ENCODE measurements at places on chromosomes 16 and 17.

DNA sequence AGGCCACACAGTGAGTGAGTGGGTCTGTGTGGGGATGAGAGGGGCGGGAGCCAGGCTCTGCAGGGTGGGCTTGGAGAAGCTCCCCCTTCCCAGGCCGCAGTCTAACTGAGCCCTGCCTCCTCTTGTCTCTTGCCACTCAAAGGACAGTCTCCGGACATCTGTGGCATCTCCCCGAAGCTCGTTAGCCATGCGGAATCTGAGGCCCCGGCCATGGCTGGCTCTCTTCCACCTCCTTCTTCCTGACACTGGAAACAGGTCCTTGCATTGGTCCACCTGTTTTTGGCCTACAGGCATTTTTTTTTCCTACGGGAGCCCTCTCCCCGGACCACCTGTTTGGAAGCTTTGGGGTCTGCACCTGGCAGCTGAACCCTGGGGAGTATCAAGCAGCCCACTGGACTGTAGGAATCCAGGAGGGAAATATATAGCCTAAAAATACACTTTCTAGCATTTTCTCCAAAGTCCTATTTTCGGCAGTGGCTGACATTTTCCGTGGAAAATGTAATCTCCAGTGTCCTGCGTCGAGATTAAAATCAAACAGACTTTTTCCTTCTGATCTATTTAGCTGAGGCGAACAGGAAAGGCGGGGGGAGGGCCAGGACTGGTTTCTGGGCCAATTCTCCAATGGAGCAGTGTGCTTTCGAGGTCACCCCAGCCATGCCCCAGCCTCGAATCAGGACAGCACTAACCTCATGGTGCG, 9.1 kb downstream of the ATP2A3 start:
- DNase-seq = no peak

- no peak for DNase-seq
Observed at GRCh38 chr16:48180868-48181480, 25.2 kb upstream of the ABCC12 start.

- DNase-seq = peak; percentile 47
Observed at GRCh38 chr17:4161192-4161966, 18.4 kb downstream of the CYB5D2 start.

DNA sequence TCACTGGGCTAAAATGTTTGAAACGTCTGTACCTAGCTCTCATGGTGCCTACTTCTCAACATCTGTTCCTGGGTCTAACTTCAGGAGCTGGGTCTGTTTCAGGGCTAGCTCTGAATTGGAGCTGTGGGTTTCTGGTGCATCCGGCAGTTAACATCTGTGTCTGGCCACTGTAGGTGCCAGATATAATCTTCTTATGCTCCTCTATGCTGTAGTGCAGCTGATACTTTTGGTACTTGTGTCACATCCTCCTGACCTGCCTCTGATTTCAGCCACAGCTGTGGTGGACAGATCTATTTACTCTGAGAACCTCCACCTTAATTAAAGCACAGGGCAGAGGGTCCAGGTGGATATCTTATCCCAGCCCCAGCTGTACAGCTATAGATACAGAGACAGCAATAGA, 496.5 kb upstream of the CDH11 start:
- no peak for DNase-seq

GRCh38 chr16:51497541-51498211, 346.6 kb upstream of the SALL1 start:
- DNase-seq = no peak

- DNase-seq = no peak
Observed at GRCh38 chr16:65229191-65229662, 107.4 kb upstream of the CDH11 start.

GRCh38 chr16:11038305-11038704, 93.9 kb downstream of the CLEC16A start:
- DNase-seq = no peak

GRCh38 chr17:28043296-28043695, 819 bp downstream of the NLK start:
- no peak for DNase-seq

DNA sequence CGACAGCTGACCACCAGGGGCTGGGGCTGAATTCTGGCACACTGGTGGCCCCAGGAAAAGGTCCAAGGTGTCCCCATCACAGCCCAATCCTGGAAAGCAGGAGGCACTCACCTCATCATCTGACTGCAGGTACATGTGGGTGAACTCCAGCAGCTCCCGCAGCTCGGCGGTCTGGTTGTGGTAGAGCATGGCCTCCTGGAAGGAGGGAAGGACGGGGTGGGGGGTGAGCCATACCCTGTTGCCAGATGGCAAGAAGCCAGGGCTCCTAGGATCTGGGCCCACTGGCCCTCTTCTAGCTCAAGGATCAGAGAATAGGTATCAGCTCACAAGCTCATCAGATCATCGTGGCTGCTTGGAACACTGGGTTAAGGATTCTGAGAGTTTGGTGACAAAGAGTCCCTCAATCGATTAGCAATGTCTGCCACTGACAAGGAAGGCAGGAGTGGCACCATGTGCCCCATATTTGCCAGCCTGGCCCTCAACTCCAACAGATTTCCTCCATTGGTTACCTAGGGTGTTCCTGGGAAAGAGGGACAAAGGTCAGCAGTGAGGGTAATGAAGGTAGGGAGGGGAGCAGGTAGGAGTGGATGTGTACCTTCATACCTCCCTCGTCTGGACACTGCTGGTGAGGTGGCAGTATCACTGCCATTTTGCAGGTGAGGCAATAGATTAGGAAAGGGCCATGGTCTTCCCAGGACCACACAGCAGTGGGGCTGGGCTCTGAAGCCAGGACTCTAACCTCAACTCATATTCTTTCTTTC, 4.9 kb downstream of the P3H4 start:
- no peak for DNase-seq

DNA sequence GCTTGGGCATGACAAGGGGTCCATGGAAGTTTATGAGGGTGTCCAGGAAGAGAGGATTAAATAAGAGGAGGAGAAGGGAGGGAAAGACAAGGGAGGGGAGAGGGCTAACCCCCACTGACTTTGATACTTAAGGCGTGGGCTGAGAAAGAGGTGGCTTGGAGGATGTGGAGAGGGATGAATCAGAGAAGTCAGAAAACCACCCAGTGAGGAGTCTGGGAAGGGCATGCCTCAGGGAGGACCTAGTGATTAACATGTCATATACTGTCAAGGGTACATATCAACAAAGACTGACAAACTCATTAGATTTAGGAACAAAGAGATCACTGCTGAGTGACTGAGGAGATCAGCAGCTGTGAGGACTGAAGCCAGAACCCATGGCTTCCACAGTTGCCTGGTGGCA, 145.4 kb downstream of the IRX5 start:
- DNase-seq = no peak

DNA sequence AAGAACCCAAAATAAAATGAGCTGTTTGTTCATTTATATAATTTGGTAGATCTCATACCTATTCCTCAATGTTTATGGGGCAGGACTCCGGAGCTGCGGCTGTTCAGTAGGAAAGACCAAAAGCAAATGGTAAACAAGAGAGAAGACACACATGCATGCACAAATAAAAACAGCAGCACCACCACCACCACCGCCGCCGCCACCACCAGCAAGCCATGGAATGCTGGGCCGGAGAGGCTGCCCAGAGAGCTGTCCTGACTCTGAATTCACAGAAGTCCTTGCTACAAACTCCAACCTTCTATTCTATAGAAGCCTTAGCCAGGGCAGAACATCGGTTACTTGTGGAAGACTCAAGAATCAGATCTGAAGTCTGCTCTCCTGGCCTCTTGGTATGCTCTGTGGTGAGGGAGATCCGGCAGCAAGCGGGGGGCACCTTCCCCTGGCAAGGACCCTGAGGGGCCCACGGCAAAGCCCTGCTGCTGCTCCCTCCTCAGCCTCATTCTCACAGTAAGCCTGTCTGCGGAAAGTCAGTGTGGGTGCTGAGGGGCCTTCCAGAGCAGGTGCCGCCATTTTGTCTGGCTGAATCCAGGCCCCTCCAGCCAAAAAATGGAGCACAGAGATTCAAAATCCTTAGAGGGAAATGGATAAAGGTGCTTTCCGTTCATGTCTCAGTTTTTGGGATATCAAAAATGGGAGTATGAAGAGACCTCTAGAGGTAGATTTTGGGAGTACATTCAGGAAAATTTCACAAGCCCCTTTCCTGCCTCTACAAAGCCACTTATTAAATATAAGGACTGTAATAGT, 6.4 kb upstream of the FOXJ1 start:
- DNase-seq = no peak

GRCh38 chr17:6913608-6914443, 82.0 kb upstream of the ALOX12 start:
- peak; percentile 20 for DNase-seq

GRCh38 chr17:14805348-14805747, 459.8 kb downstream of the PMP22 start:
- DNase-seq = peak; percentile 23

GRCh38 chr17:4919511-4920047, 12.5 kb upstream of the GP1BA start:
- DNase-seq = no peak

- no peak for DNase-seq
Observed at GRCh38 chr17:12643822-12644221, 21.9 kb upstream of the MYOCD start.

DNA sequence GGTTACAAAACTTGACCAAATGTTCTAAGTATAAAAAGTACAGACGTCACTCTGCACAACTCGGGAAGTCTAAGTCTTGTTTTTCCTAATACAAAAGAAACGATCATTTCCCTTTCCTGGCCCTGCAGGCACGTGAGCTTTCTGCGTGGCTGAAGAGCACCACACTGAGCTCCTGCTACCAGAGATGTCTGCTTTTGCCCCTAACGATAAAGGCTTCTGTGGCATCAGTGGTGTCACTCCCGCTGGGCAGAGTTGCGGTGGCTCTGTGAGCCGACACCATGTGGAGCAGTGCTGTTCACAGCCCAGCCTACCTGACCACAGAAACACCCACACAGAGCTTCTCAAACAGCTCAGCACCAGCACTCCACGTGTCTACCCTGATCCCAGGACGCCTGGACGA, 20.5 kb downstream of the EMC8 start:
- no peak for DNase-seq

DNA sequence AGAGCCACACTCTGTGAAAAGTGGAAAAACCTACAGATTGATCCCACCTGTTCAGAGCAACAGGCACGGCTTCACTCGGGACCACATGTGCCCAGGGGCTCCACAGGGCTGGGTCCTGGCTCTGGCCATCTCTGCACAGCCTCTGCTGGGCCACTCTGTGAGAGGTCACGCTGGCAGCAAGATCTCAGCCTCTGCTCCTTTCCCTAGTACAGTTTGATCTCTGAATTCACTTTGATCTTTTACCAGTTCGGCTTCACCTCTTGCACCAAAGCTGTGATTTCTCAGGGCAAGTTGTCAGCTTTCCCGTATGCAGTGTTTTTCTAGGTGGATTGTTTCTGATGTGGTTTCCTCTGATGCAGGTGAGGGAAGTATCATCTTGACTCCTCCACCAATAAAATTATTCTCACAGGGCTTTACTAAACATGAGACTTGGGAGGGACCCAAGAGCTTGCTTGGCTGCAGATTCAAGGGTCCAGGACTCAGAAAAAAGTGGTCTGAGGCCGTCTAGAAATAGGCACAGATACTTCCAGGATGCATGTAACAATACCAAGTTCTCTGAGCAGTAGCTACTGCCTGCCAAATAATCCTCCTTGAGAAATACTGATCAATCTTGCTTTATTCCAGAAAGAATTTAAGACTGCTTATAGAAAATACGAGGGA, 24.0 kb upstream of the ALDH3A1 start:
- no peak for DNase-seq

- DNase-seq = peak; percentile 77
Observed at GRCh38 chr17:46922804-46923635, at the start of gene GOSR2. GOSR2 (plus strand) TSS chr17:46923160; CDS start chr17:46923193, 33 bp downstream.

DNA sequence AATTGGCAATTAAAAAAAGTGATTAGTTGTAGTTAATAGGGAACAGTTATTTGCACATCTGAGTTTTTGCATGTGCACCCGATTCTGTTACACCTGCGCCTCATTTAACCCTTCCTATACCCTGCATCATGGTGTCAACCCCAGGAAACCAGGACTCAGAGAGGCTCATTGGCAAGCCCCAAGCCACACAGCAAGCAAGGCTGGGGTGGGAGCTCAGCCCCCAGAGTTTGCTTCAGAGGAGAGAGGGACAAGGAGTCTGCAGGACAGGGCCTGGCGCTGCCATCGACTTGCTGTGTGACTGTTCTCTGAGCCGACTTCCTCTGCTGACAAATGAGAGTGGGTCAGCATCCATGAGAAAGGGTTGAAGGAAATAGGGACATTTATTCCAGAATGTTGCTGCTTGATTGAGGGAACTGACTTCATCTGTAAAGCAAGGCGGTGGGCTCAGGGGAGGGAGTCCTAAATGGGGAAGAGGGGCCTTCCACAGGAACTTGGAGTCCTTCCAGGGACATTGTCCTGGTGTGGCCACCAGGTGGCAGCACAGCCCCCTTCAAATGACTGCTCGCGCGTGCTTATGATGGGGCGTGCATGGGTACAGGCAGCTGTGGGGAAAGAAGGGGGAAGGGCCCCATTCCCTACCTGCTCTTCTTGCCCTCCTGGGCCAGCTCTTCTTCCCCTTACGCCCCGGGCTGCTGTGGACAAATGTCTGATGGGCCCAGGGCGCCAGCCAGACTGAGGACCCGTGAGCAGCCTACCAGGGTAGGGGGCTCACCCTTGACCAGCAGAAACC, 51.6 kb downstream of the NT5M start:
- DNase-seq = peak; percentile 56

GRCh38 chr17:47905221-47905733, 9.2 kb downstream of the SP2 start:
- DNase-seq = no peak

Measured in NT2/D1 (cell line).